ENCODE measurements at places on chromosomes 2 and 18.
A peak's percentile ranks its signal among the peaks of the same experiment; 100 is the strongest.

GRCh38 chr2:154452906-154453493, 245.5 kb upstream of the KCNJ3 start:
- no peak for DNase-seq

DNA sequence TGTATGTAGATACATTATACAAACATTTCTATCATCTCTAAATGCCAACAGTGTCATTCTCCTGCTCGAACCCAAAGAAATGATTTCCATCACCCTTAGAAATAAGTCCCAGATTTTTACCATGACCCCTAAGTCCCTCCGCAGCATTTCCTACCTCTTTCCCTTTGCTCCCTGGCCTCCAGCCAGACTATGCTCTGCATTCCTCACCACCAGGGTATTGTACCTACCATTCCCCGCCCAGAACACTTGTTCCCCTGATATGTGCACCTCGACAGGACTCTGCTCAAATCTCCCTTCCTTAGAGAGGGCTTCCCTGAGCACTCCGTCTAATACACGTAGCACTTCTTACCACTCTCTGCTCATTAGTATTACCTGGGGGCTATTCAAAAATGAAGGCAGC, 630.2 kb downstream of the ARHGAP15 start:
- peak; percentile 64 for DNase-seq

GRCh38 chr2:129329574-129329973, 649.9 kb upstream of the RAB6C start:
- DNase-seq = no peak

GRCh38 chr2:64114912-64115277, 29.3 kb downstream of the PELI1 start:
- no peak for DNase-seq

DNA sequence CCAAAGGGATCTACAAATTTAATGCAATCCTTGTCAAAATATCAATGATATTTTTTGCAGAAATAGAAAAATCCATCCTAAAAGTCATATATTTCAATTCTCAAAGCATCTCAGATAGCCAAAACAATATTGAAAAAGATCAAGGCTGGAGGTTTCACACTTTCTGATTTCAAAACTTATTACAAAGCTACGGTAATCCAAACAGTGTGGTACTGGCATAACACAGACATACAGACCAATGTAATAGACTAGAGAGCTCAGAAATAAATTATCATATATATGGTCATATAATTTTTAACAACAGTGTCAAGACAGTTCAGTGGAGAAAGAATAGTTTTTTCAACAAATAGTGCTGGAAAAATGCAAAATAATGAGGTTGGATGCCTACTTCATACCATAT, 40.3 kb upstream of the PROKR1 start:
- no peak for DNase-seq

DNA sequence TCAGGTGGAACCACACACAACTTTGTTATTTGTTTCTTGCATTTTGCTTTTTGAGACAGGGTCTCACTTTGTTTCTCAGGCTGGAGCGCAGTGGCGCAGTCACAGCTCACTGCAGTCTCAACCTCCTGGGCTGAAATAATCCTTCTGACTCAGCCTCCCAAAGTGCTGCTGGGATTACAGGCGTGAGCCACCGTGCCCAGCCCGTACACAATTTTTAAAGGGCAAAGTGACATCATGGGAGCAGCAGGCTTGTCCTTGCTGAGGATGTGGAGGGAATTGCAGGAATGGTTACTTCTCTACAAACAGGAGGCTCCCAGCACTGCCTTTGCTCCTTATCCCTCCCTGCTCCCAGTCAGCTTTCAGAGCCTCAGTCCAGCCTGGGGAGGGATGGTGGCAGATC, 355.9 kb upstream of the KLHL29 start:
- DNase-seq = no peak

GRCh38 chr18:51078026-51078425, 48.0 kb downstream of the SMAD4 start:
- DNase-seq = no peak

Measured in thyroid gland (tissue), 4 donors.